ENCODE measurements at places on chromosomes 6 and 20.
A peak's percentile ranks its signal among the peaks of the same experiment; 100 is the strongest.

- no peak for DNase-seq
These were observed 153.0 kb downstream of the SOBP start for GRCh38 chr6:107642861-107643328.

DNA sequence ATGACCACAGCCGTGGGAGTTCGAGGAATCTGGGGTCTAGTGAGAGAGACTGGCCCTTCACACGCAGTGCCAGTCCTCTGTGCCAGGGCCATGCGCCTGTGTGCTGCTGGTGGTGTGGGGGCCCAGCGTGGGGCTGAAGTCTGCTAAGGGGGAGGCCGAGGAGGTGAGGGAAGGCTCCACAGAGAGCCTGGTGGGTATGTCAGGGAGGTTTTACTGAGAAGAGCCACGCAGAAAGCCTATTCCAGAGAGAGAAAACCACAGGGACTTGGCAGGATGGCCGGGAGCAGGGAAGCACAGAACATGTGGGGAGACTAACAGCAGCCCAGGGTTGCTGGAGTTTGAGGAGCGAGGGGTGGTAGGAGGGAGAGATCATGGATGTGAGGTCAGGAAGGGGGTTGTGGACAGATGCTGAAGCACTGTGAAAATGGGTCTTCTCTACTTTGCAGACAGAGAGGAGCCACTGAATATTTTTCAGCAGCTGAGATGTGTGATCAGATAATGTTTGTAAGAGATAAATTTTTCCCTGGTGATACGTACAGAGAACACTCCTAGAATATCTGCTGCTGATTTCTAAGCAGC, 35.3 kb downstream of the DUSP22 start:
- DNase-seq = no peak

- no peak for DNase-seq
These were observed 55.5 kb downstream of the CYB5R4 start for GRCh38 chr6:83914953-83915352.

DNA sequence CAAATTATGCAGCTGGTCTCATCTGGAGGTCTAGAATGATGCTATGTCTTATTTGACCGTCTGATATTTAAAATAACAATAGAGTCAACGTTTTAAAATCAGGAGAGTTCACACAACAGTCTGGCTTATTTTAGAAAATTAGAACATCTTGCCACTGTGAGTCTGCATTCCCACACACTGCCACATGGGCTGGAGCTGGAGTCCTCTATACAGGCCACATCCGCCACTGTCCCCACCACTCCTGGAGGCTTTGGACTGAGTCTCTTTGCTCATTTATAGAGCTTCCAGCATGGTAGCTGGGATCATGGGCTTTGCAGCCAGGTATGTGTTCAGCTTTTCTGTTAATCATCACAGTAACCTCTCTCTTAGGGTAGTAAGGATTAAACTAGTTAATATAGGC, 68.8 kb upstream of the ZNFX1 start:
- DNase-seq = no peak

GRCh38 chr20:5920581-5920980, 29.8 kb downstream of the TRMT6 start:
- no peak for DNase-seq

DNA sequence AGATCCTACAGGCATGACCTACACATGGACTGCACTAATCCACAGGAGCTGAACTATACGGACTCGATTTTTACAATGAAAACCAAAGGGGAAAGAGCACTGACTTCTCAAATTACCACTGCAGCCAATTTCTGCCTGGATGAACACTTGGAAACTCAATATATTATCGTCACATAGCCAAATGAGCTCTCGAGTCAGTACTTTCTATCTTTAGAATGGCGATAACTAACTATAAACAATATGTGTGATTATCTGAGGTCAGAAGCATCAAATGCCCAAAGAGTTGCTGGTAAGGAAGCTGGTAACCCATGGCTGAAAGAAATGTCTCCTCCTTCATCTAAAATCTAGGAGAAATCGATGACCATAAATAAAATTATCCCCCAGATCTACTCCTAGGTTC, 86.7 kb downstream of the KIF16B start:
- no peak for DNase-seq

DNA sequence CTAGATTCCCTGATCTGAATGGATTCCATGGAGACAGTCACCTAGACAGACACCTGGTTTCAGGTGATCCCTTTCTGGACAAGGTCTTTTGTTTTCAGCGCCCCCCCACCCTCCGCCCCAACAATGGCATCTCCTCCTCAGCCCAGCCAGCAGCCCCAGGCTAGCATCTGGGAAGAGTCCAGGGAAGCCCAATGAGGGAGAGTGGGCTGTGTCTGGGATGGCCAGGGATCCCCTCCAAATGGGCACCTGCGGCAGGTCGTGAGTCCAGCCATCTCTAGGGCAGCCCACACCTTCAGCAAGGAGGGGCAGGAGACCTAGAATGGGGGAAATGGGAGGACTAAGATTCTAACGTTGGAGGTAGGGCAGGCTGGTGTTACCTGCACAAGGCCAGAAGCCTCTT, 1.2 kb upstream of the SLC24A3 start:
- DNase-seq = no peak

DNA sequence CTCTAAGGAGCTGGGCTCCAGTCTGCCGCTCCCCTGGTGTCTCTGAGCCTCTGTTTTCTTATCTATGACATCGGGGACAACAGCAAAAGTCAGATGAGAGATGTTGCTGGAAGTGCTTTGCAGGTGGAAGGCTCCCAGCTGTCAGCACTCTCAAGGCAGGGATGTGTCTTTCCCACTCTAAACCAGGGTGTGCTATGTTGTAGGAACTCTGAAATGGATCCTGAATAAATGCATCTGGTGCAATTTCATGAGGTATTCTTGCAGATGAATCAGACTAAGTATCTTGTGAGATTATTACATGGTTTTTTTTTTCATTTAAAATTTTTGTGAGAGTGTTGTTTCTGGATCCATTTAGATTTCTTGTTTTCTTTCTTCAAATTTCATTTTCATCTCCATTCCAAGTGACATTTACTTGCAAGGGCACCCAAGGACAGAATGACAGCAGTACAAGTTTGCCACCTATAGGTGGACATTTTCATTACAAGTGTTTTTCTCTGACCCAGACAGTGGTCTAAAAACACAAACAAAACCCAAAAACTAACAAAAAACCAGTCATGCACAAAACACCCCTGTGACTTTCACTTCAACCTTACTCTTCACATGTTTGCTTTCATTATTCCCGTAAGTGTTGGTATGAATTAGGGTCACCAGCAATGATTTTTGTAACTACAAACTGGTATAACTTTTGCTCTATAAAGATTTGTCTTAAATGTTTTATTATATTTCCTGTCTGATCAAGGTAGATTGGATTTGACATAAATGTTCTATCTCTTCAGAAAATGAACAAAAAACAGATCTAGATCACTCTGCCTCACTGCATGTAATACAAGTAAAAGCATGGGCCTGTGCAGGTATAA, 14.7 kb upstream of the SIM1 start:
- no peak for DNase-seq

DNA sequence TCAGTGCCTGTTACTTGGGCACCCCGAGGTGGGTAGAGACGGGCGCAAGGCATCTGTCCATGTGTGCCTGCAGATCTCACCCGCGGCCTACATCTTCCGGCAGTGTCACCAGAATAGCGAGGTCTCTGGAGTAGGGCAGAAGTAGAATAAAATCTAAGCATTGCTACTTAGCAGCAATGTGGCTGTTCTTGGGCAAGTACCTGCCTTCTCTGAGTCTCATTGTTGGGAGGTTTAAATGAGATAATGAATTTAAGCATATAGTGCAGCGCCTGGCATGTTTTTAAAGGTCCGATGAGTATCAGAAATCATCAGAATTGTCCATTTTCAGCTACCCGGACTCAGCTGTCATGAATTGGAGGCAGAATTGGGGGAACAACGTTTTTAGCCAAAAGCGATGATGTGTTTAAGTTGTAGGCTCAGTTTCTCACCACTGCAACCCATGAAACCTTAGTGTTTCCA, 800 bp downstream of the ABCC10 start:
- DNase-seq = no peak

DNA sequence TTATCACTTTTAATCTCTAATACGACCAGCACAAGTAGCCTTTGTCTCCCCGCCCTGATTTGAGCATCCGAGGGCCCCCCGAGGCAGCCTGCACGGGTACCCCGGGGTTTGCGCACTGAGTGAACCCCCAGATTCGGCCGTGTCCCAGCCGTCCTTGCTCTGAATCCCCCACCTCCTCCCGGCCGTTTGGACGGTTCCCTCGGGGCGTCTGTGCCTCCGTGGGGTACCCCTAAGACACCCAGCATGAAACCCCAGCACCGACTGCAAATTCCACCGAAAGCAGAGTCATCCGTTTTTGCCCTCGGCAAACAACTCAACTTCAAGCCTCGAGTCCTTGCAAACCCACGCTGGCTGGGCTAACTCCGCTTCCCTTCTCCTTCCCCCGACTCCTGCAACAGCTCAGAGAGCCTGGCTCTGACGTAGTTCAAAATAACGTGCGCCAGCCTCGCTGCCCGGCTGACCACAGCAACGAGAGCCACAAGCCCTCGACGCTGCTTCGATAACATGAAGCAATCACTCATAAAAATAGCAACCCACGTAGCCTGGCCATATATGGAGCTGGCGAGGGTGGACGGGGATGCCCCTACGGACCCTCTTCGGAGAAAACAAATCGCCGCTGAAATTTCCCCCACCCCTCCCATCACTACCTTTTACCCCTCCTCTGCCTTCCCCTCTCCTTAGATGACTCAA, 764 bp upstream of the SNAP25 start:
- DNase-seq = peak; percentile 16

GRCh38 chr6:34144581-34145160, 1.2 kb downstream of the GRM4 start:
- no peak for DNase-seq

DNA sequence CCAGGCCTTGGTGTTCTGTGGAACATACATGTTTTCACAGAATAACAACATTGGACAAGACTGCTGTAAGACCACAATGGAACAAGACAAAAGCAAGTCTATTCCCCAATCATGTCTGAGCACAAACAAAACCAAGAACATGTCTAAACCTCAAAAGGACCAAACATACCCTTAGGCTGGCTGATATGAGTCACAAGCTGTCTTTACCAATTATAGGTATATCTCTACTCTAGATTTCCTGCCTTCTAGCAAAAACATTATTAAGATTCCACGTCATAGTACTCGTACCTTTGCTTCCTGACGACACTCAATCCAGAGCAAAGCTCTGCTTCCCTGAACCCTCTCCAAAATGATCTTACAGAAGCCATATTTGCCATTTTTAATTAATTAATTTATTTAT, 15.4 kb upstream of the L3MBTL1 start:
- DNase-seq = no peak

DNA sequence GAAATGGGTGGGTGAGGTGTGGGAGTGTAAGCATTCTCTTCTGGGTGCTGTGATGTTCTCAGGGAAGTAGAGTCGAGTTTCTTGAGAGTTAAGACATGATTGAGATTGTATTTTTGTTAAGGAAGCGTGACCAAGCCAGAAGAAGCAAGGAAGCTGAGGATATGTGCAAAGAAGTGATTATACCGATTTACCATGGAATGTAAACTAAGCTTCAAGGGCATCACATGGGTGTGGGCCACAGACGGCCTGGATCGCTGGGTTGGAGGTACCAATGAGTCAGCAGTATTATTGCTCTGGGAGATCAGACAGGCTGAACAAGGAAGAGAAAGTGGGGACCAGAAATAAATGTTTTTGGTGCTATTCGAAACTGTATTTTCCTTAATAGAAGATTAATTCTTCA, 184.1 kb upstream of the GMDS start:
- no peak for DNase-seq

DNA sequence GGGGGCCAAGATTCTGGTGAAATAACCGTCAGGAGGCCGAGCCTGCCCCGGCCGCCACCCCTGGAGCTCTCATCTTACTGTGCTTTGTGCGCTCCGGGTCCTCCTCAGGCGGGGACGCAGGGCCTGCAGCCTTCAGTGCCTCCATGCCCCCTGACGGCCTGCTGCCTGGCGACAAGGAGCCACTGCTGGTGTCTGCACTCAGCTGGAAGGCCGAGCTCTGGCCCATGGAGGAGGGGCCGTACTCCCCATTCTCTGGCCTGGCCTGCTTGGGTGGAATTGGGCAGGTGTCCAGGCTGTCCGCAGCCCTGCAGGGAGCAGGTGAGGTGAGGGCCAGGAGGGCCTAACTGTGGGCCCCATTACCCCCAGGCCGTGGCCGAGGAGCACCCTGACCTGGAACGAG, 5.3 kb downstream of the ZNF512B start:
- DNase-seq = no peak

- DNase-seq = no peak
These were observed 8.3 kb downstream of the NT5E start for GRCh38 chr6:85458184-85458583.

- DNase-seq = no peak
These were observed 54.0 kb upstream of the REV3L start for GRCh38 chr6:111536910-111537527.

DNA sequence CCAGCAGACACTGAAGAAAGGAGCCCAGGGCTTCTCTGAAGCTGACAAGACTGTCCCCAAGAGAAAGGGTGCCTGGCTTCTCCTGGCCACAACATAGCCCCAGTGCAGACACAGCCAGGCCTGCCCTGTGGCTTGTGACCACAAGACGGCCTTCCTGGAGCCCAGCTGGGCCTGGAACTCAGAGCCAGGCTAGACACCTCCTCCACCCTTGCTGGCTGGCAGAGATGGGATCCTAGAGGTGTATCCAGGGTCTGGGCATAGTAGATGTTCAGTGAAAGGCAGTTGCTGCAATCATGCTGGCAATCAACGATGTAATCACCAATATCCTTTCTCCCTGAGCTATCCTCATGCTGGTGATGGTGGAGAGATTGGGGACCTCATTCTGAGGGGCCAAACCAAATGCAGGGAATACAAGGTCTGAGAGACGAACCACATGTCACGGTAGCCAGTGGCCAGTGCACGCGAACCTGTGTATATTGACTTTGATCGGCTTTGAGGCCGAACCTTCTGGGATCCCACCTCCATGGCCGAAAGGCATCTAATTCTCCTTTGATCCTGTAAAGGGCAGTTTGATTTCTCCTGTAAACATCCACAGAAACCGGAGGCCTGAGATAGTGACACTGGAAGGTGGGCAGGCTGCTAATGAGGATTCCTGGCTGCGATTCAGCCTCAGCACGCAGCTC, 115.2 kb downstream of the PSMB1 start:
- no peak for DNase-seq

DNA sequence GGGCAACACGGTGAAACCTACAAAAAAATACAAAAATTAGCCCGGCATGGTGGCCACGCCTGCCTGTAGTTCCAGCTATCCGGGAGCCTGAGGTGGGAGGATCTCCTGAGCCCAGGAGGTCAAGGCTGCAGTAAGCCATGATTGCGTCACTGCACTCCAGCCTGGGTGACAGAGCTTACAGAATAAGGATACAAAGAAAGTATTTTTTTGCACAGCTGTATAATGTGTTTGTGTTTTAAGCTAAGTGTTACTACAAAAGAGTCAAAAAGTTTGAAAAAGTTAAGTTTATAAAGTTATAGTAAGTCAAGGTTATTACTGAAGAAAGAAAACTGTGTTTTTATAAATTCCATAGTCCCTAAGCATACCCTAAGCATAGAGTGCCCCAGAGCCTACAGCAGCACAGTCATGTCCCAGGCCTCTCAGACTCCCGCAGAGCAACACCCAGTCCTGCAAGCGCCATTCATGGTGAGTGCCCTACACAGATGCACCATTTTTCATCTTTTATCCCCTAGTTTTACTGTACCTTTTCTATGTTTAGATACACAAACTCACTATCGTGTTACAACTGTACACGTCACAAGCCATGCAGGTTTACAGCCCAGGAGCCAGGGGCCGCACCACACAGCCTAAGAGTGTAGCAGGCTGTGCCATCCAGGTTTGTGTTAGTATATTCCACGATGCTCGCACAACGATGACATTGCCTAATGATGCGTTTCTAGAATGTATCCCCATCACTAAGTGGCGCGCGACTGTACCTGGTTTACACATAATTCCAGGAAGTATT, 22.4 kb downstream of the TAF4 start:
- DNase-seq = no peak
